Melanocyte of skin (primary cell): ENCODE measurements at places on chromosomes 6 and 20. TPM values are rescaled to one million over a fixed set of nuclear protein-coding genes. Genes with fewer than 3 reads are reported as not detected.

FGD2 gene
- total RNA-seq, result under 0.01 TPM in 1 of 2 replicates, not detected in the other

DACT2 gene
- not detected in 2 replicates for total RNA-seq

TNXB gene
- total RNA-seq, result under 0.01 TPM in 2 replicates

RAET1L gene
- total RNA-seq, result not detected in 2 replicates

PRDM13 gene
- total RNA-seq, result not detected in 2 replicates

LPA gene
- not detected in 2 replicates for total RNA-seq

TOX2 gene
- total RNA-seq, result under 0.01 TPM in 1 of 2 replicates, not detected in the other

SFTA2 gene
- not detected in 2 replicates for total RNA-seq

SUMO4 gene
- total RNA-seq, result 2.2 and 2.8 TPM in 2 replicates

OPRM1 gene
- total RNA-seq, result not detected in 2 replicates
